ENCODE measurements at places on chromosomes 12 and 14. TPM values are rescaled to one million over a fixed set of nuclear protein-coding genes. Genes with fewer than 3 reads are reported as not detected.
A peak's percentile ranks its signal among the peaks of the same experiment; 100 is the strongest.

DNA sequence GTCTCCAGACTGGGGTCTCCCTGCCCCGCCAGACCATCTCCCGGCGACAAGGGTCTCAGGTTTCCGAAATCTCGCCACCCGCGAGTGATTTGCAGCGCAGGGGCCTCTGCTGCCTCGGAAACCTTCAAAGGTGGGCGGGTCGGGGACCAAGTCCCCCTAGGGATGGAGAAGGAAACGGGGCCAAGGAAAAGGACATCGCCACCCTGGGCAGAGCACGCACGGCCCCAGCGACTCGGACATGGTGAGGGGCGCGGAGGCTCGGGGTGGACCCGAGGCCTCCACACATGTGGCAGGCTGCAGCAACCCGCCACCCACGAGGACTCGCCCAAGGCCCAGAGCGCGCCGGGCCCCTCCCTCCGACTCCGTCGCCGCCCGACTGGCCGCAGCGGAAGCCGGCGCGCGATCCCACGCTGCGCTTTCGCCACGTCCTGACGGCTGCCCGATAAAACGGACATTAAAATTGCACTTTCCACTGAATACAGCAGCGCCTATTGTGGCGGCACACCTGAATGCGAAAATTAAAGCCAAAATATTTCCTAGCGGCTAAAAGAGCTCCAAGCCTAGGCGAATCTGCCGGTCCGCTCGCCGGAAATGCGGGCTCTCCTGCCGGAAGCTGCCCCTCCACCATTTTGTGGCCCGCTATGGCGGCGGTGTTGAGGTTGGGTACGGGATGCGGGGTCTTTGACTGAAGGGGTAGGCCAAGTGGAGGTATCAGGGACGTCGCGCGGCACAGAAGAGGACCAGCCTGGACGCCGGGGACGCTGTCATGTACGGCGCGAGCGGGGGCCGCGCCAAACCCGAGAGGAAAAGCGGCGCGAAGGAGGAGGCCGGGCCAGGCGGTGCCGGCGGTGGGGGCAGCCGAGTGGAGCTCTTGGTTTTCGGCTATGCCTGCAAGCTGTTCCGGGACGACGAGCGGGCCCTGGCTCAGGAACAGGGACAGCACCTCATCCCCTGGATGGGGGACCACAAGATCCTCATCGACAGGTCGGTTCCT is at the start of gene SFSWAP:
Gene SFSWAP (plus strand): TSS at position 627 of the 994 bp plus-strand sequence. CDS start 140 bp downstream, at position 767.
- peak; percentile 93 for DNase-seq

GRCh38 chr14:40733206-40733605 is 873.5 kb upstream of the LRFN5 start:
- DNase-seq, result no peak

- no peak for DNase-seq
Observed at GRCh38 chr12:48021485-48022179, 17.4 kb upstream of the COL2A1 start.

- peak; percentile 51 for DNase-seq
Observed at GRCh38 chr12:96514328-96514727, 25.0 kb downstream of the CFAP54 start.

- peak; percentile 87 for DNase-seq
Observed at GRCh38 chr12:110688446-110689280, at the start of gene HVCN1. Gene HVCN1, minus strand, starts transcription at chr12:110689115. Its CDS starts 5,870 bp downstream, at chr12:110683245.

- peak; percentile 74 for DNase-seq
Observed at GRCh38 chr12:111435661-111436201, 30.0 kb downstream of the SH2B3 start.

DNA sequence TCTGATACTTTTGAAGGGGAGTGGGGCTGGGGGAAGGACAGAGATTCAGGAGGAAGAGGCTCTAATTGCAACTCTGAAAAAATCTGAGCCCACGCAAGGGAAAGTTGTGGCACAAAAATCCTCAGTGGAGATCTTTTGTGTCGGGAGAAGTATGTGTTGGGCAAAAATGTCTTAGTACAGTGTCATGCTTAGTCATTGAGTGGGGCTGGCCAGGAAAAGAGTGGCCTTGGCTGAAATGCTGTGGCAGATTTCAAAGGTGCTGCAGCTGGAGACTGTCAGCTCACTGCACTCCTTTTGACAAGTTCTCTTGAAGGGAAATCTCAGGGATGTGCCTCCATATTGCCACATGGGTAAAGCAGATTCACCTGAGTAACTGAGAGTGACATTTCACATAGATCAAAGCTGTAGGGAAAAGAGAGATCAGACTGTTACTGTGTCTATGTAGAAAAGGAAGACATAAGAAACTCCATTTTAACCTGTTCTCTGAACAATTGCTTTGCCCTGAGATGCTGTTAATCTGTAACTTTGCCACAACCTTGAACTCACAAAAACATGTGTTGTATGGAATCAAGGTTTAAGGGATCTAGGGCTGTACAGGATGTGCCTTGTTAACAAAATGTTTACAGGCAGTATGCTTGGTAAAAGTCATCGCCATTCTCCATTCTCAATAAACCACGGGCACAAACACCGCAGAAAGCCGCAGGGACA is 36.0 kb upstream of the GLIPR1 start:
- no peak for DNase-seq

- DNase-seq, result no peak
Observed at GRCh38 chr12:92921877-92922276, 7.2 kb downstream of the EEA1 start.

DNA sequence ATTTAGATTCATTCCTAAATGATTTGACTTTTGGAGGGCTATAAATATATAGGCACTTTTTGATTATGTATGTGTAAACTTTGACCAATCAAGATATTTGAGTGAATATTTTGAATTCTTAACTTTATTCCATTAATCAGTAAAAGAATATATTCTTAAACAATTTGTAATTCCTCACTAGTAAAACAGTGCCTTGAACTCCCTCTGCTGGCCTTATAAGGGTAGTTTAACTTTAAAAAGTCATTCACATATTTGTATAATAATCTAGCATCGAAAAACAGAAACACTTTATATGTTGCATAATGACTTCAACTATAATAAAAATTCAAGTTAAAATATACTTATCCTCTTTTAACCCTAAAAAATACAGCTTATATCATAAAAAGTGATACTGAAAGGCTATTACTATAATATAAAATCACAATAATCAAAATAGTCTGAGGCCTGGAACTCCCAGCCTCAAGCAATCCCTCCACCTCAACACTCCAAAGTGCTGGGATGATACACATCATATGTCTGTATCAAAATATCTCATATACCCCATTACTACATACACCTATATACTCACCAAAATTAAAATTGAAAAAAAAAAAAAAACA is 31.2 kb downstream of the CCDC59 start:
- DNase-seq, result no peak

DNA sequence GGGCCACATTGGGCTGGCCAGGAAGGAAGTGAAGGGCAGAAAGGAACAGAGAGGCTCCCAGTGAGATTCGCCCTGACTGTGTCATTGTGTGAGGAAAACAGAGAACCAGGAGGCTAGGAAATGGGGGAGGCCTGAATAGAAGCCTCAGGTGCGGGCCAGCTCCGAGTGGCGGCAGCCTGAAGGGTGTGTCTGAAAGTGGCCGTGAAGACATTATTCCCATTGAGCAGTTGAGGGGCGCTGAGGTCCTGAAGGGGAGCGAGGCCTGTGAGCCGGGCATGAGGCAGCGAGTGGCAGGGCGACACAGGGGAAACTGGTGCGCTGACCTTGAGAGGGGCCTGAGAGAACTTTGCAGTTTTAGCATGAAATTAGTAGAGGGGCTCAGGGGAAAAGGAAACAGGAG is 6.9 kb downstream of the CLBA1 start:
- no peak for DNase-seq

DNA sequence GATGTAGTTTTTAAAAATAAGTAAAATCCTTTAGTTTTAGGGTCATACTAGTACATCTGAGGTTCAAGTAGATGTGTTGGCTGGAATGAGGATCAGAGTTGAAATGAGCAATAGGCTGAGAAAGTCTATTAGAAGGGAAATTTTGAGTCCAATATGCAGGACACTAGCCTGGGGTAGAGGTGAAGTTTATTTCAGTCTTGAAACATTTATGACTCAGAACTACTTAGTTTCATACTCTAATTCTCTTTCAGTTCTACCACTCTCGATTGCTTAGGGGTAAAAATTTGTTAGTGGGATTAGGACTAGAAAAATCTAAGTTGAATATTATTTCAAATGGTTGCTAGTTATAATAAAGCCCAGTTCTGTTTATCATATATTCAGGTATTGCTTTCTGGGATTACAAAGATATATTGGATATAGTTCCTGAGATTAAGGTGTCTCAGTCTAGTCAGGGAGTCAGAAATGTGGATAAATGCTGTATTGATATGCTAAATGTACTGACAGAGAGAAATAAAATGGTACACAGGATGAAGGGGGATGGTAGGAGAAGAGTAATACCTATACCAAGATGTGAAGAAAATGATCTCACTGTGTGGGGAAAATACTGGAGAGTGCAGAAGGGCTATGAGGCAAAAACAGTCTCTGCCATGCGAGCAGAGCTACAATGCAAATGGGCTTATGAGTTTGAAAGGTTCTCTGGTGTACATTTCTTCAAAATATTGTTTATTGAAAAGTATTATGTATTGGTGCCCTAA is 395.8 kb upstream of the FBXO33 start:
- no peak for DNase-seq

The TEX22 gene
- total RNA-seq, result 6.4 TPM

The AMDHD1 gene
- total RNA-seq, result 0.21 TPM

The NRDE2 gene
- 22.8 TPM for total RNA-seq

The ERH gene
- 434 TPM for total RNA-seq

The KRT79 gene
- not detected for total RNA-seq

The CDK4 gene
- 240 TPM for total RNA-seq

The KRT78 gene
- total RNA-seq, result not detected
